ENCODE measurements at places on chromosomes 12 and 14. TPM values are rescaled to one million over a fixed set of nuclear protein-coding genes. Genes with fewer than 3 reads are reported as not detected.

RNU4-1 gene
- not detected for total RNA-seq

P2RX7 gene
- total RNA-seq: 16.6 TPM

TSHR gene
- not detected for total RNA-seq

BAZ2A gene
- 17.5 TPM for total RNA-seq

OLR1 gene
- under 0.01 TPM for total RNA-seq
